SHP77 (cell line): ENCODE measurements at places on chromosomes 4 and X.
A peak's percentile ranks its signal among the peaks of the same experiment; 100 is the strongest.

DNA sequence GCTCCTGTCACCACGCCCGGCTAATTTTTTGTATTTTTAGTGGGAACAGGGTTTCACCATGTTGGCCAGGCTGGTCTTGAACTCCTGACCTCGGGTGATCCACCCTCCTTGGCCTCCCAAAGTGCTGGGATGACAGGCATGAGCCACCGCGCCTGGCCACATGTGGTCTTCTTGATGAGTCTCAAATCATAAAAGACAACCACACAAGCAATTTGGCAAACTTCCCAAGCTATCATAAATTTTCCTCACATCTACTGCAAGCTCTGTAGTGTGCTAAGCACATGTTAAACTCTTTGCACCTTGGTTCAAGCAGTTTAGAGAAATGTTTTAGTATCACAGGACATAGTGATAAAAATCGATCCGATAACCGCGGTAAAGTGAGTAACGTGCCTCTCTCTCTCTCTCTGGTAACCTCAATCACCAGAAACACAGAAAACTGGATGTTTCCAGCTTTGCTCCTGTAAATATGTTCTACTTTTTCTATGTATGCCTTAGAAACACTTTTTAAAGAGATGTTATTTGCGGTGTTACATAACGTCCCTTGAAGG lies 256.8 kb downstream of the DHRSX start:
- no peak for DNase-seq

DNA sequence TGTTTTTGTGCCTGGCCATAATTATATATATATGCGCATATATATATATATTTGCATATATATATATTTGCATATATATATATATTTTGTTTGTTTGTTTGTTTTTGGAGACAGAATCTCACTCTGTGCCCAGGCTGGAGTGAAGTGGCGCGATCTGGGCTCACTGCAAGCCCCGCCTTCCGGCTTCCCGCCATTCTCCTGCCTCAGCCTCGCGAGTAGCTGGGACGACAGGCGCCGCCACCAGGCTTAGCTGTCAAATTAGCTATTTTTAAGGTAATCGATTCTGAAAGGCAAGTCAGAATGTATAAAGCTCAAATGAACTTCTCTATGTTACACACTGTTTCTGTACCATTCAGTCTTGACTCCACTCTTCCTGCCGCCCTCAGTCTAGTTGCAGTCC lies 273.3 kb downstream of the TRIML1 start:
- no peak for DNase-seq

- DNase-seq, result no peak
These were observed 6.7 kb upstream of the CD38 start for GRCh38 chr4:15771216-15772058.

- no peak for DNase-seq
These were observed 30.0 kb downstream of the ITM2A start for GRCh38 chrX:79336869-79337815.

GRCh38 chrX:53072418-53073114 lies 9.6 kb upstream of the TSPYL2 start:
- peak; percentile 39 for DNase-seq

DNA sequence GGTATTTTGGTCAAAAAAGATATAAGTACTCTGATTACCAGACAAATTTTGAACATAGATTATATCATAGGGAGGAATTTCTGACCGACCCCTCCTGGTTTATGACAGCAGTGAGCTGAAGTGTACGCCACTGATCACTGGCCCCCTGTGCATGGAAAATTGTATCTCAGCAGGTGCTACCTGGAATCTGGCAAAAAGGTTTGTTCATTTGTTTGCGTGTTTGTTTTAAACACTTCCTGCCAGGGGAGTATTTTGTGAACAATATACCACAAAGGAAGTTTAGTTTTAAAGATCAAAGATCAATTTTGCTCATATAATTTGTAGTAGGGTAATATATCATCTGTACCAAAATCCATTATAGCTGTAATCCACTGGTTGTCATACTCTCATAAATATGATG lies 219.7 kb upstream of the TENM3 start:
- DNase-seq, result no peak

GRCh38 chr4:100555611-100556337 lies 38.0 kb upstream of the EMCN start:
- DNase-seq, result no peak

DNA sequence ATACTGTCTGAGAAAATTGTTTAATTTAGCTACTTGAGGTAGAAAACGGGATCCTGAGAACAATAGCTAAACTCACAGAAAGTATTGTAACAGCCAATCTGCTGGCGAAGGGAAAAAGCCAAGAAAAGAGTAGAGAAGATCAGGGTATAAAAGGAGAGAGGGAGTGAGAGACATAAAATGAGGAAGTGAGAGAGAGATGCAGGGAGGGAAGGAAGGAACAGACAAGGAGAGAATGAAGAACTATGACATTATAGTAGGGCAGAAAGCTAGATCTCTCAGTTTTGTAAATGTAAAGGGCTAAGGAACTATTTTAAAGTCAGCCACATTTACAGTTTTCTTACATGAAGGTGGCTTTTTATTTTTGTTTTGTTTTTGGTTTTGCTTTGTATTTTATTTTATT lies 1.6 kb upstream of the GIMD1 start:
- no peak for DNase-seq

GRCh38 chr4:1094336-1094690 lies 19.1 kb downstream of the RNF212 start:
- DNase-seq, result no peak
